Activated T-cell treated with anti-CD3 and anti-CD28 coated beads, Interleukin-2, amount 50 U/mL, for 72 hours (primary cell): ENCODE measurements at places on chromosomes 7 and 10. TPM values are rescaled to one million over a fixed set of nuclear protein-coding genes. Genes with fewer than 3 reads are reported as not detected.

DNA sequence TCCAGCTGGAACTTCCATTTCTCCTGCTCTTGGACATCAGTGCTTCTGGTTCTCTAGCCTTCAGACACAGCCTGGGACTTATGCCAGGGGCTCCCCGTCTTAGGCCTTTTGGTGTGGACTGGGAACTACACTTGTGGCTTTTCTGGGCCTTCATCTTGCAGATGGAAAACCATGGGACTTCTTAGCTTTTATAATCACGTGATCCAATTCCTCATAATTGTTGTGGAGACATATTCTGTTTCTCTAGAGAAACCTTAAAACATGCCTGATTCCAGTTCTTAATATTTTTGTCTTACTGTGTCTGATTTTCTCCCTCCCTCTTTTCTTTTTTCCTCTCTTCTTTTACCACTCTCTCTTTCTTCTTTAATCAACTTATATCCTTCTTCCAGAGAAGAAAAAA lies 224.2 kb upstream of the FOXP2 start:
- H3K27ac ChIP-seq, result no peak overlapping the region
- no peak for DNase-seq
- no peaks in the 10 kb centered on the region for H3K27me3 ChIP-seq
- H3K4me3 ChIP-seq, result no peak overlapping the region

DNA sequence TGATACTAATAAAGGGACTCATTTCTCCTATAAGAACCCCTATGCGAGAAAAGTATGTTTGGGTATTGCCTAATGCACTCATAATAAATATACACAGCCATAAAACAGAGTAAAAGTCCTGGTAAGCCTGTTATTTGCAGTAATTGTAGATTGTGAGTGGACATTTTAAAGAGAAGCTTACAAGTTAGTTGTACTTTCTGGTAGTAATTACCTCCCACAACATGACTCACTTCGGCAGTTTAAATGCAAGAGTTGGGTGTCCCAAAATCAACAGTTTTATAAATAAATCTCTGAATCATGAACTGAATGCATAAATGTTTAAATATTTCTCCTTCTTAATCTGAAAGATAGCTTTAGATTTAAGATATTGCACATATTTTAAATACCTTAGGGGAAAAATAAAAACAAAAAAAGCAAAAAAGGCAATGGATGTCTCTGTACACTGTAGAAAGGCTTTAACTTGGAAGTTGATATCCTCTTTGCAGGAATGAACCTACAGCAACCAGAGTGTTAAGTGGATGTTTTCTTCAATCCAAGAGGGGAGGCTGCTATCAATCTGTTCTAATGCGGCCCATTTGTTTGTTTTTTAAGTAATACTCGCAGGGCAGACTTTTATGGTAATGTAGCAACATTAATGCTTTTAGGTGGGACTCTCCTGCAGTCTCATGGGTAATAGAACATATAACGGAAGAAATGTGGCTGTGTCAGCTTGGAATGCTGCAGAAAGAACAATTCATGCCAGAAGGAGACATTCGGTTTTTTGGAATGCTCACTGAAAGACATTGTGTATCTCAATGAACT lies 57.3 kb upstream of the ZEB1 start:
- no peak overlapping the region for H3K4me3 ChIP-seq
- no peaks in the 10 kb centered on the region for H3K4me1 ChIP-seq
- H3K36me3 ChIP-seq, result no peaks in the 10 kb centered on the region
- H3K27ac ChIP-seq, result no peak overlapping the region
- no peak for DNase-seq

- no peak overlapping the region for H3K4me3 ChIP-seq
- no peak for DNase-seq
- peaks cover 45% of the 10 kb centered on the region for H3K4me1 ChIP-seq
- H3K27me3 ChIP-seq, result no peaks in the 10 kb centered on the region
These were observed 39.6 kb downstream of the GRK5 start for GRCh38 chr10:119246862-119247549.

DNA sequence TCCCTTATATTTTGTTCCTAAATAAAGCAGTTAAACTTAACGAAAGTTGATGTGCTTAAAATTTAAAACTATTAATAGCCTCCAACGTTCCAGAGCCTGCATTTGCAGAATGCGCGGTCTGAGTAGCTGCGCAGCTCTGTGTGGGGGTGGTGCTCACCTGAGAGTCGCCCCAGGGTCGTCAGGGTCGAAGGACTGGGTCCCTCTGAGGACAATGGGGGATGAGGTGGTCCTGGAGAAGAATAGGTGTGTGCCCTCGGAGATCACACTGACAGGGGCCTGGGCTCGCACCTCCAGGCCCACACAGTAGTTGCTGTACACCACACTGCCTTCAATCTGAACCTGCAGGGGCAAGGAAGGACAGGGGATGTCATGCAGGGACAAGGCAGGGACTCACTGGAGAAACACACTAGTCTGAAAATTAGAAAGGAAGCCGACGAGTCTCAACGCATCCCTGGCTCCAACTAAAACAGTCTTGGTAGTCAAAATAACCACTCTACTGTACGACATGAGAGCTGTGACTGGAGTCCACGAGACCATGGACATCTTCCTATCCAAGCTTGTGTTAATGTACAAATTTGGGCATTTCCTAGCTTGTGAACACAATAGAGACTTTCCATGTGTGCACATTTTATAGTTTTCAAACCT lies 54.4 kb downstream of the PKD1L1 start:
- H3K27me3 ChIP-seq, result peaks cover 20% of the 10 kb centered on the region
- H3K27ac ChIP-seq, result no peak overlapping the region
- no peak for DNase-seq
- H3K4me1 ChIP-seq, result no peaks in the 10 kb centered on the region

GRCh38 chr7:37346761-37347160 lies 101.9 kb downstream of the ELMO1 start:
- DNase-seq, result no peak
- no peaks in the 10 kb centered on the region for H3K27me3 ChIP-seq
- H3K27ac ChIP-seq, result no peak overlapping the region
- H3K36me3 ChIP-seq, result peaks cover 3% of the 10 kb centered on the region

GRCh38 chr7:142864980-142865747 lies 10.3 kb downstream of the EPHB6 start:
- H3K27me3 ChIP-seq, result no peaks in the 10 kb centered on the region
- H3K4me3 ChIP-seq, result no peak overlapping the region
- H3K27ac ChIP-seq, result no peak overlapping the region
- no peak for DNase-seq
- no peaks in the 10 kb centered on the region for H3K36me3 ChIP-seq

- no peak overlapping the region for H3K27ac ChIP-seq
- no peaks in the 10 kb centered on the region for H3K36me3 ChIP-seq
- H3K27me3 ChIP-seq, result no peaks in the 10 kb centered on the region
- H3K4me3 ChIP-seq, result no peak overlapping the region
- H3K4me1 ChIP-seq, result no peaks in the 10 kb centered on the region
- DNase-seq, result no peak
These were observed 263.5 kb upstream of the FERD3L start for GRCh38 chr7:19408706-19409220.

- H3K27me3 ChIP-seq, result peaks cover 57% of the 10 kb centered on the region
- DNase-seq, result no peak
- H3K4me1 ChIP-seq, result peaks cover 4% of the 10 kb centered on the region
- no peak within 1 kb of the TSS for H3K27ac ChIP-seq
- H3K36me3 ChIP-seq, result no peaks in the 10 kb centered on the region
These were observed at the start of gene DPYSL4 for GRCh38 chr10:132186488-132187429. TSS of gene DPYSL4 (plus strand) at chr10:132186948. CDS start at chr10:132187064, 116 bp downstream.

- no peak for DNase-seq
- H3K36me3 ChIP-seq, result peaks cover 4% of the 10 kb centered on the region
- H3K27ac ChIP-seq, result no peak overlapping the region
- H3K4me3 ChIP-seq, result no peak overlapping the region
- H3K4me1 ChIP-seq, result no peaks in the 10 kb centered on the region
These were observed 484.8 kb upstream of the DPP6 start for GRCh38 chr7:153567426-153567825.

DNA sequence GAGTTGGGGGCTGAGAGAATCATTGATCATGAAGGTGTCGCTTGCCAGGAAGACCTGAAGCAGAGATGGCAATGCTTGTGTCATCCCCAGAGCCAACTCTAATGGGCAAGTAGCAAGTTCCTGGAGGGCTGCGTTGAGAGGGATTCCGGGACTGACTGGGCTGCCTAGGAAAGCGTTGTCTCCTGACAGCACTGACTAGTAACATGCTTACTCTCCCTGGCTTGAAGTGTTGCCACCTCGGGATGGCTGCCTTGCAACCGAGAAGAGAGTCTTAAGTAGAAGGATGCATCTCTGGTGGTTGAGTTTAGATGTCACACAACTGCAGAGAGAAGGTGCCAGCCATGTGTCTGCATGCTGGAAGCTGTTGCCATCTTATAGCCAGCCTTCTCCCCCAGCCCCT lies 453.4 kb downstream of the PLXNA4 start:
- no peak overlapping the region for H3K27ac ChIP-seq
- no peak for DNase-seq
- H3K36me3 ChIP-seq, result no peaks in the 10 kb centered on the region
- no peaks in the 10 kb centered on the region for H3K4me1 ChIP-seq
- peaks cover 12% of the 10 kb centered on the region for H3K27me3 ChIP-seq
- H3K4me3 ChIP-seq, result no peak overlapping the region

DNA sequence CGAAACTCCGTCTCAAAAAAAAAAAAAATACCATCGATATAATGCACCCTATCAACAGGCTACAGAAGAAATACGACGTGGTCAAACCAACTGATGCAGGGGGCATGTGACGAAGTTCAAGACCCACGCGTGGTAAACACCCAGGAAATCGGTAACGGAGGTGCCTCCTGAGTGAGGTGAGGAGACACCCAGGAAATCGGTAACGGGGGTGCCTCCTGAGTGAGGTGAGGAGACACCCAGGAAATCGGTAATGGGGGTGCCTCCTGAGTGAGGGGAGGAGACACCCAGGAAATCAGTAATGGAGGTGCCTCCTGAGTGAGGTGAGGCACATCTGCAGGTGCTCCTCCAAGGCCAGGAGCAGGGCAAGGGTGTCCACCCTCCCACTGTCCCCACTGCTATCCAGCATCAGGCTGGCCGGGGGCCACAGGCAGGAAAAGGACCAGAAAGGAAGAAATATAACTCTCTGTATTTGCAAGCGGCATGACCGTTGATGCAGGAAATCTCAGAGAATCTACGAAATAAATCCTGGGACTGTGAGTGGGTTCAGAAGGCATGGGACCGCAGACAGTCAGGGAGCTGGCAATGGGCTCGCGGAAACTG lies 10.7 kb upstream of the GPR146 start:
- no peak overlapping the region for H3K27ac ChIP-seq
- DNase-seq, result no peak
- H3K4me3 ChIP-seq, result no peak overlapping the region

DNA sequence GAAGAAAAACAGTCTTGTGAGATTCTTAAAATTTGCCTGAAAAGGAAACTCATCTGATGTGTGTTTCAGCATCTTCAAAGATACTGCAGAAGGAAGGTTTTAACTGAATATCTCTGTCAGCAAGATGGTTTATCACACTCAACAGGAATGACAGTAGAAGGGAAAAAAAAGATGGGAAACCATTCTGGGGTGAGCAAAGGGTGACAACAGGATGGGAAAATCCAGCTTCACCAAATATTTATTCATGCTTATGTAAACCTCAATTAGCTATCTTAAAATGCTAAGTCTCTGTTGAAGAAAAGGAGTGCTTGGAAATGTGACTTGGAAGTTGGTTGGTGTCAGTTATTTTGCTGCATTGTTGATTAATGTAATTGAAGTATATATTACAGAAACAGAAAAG lies 82.2 kb downstream of the FZD1 start:
- no peaks in the 10 kb centered on the region for H3K4me1 ChIP-seq
- H3K4me3 ChIP-seq, result no peak overlapping the region
- no peak for DNase-seq
- no peak overlapping the region for H3K27ac ChIP-seq
- H3K36me3 ChIP-seq, result no peaks in the 10 kb centered on the region
- H3K27me3 ChIP-seq, result no peaks in the 10 kb centered on the region

DNA sequence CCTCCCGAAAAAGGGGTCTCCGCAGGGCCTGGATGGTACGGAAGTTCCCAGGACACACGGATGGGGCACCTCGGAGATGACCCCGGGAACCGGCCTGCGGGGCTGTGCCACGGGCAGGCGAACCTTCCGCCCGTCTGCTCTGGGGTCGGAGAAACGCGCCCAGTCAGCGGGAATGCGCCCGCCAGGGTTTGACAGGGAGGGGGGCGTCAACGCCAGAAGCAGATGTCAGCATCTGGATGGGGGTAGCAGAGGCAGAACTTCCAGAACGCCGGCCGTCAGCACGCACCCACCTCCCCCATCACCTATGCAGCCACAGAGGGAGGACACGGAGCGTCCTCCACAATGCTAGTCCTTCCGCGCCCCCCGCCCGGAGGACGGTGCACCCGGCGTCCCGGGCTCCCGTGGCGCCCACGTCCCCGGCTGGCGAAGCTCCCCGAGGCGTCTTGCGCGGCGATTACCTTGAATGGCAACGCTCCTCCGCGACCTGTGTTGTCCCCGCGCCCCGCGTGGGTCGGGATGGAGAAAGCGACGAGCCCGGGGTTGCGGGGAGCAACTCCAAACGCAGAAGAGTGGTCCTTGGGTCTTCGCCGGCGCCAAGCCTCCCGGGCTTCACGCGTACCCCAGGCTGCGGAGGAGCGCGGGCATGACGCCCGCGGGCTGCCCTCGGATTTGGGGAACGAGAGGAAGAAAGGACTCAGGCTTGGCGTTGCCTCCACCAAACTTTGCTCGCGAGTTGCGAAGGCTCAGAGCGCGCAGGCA lies 561 bp downstream of the FGFR2 start:
- H3K4me3 ChIP-seq, result no peak overlapping the region
- no peak for DNase-seq
- H3K4me1 ChIP-seq, result no peaks in the 10 kb centered on the region
- peaks cover 67% of the 10 kb centered on the region for H3K27me3 ChIP-seq
- peaks cover 4% of the 10 kb centered on the region for H3K36me3 ChIP-seq

- H3K4me1 ChIP-seq, result peaks cover 19% of the 10 kb centered on the region
- peak overlapping the region; percentile 76 for H3K4me3 ChIP-seq
- peaks cover 49% of the 10 kb centered on the region for H3K27me3 ChIP-seq
- DNase-seq, result peak; percentile 44
These were observed 2.4 kb downstream of the TLL2 start for GRCh38 chr10:96511044-96511945.

DNA sequence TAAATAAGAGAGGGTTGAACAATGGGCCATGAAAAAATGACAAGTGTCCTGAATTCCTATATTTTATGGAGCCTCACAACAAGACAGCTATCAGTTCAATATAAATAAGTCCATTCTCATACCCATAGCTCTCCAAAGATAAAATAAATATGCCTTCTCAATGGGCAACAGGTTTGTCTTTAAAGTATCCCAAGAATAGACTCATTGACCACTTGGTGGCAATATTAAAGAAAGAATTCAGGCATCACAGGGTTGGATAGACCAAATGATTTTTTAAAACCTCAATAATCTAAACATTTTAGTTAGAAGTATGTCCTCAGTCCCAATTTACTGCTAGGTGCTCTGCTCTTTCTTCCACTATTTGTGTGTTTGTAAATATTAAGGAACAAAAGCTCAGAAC lies 165.1 kb upstream of the WNT16 start:
- H3K27ac ChIP-seq, result no peak overlapping the region
- H3K4me3 ChIP-seq, result no peak overlapping the region
- no peak for DNase-seq
- H3K27me3 ChIP-seq, result peaks cover 27% of the 10 kb centered on the region
- no peaks in the 10 kb centered on the region for H3K4me1 ChIP-seq

WIPF3 gene
- not detected for total RNA-seq

FXYD4 gene
- total RNA-seq, result not detected

CRHR2 gene
- not detected for total RNA-seq

CYP2C8 gene
- total RNA-seq, result 0.36 TPM

TCF7L2 gene
- 3.2 TPM for total RNA-seq

SLC39A12 gene
- total RNA-seq, result not detected
